ENCODE measurements at places on chromosomes 12 and 14.

DNA sequence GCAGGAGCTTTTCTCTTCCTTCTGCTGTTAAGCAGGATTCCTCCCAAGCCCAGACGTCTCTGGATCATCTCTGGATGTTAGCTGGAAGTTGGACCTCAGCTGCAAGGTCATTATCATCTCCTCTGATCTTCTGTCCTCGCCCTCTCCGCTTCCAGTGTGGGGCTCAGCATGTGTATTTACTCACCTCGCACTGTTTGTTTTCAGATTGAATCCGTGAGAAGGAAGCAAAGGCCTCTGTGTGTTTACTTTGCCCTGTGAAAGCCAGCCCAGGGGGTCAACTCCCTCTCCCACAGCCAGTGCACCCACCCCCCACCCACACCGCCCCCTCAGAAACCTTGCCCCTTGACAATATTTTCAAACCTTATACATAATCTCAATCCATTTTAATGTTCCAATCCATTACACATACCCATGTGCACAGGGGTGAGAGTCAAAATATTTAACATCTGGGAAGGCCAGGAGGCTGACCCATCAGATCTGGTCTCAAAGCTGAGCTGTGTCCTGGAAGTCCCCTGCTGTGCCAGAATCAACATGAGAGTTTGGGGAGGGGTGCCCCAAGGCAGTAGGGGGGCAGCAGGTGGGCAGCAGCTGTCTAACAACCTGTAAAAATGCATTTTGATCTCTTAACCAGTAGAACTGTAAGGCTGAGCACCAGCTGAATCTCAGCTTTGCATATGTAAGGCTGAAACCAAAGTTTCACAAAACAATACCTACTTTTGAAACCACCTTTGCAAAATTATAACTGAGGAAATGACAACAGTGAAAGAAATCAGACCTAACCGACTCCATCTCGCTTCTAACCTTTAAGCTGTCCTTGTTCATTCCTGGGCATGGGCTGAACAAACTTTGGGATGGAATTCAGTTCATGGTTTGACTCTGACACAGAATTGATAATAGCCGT lies 157.9 kb downstream of the ZNF664 start:
- DNase-seq: no peak

DNA sequence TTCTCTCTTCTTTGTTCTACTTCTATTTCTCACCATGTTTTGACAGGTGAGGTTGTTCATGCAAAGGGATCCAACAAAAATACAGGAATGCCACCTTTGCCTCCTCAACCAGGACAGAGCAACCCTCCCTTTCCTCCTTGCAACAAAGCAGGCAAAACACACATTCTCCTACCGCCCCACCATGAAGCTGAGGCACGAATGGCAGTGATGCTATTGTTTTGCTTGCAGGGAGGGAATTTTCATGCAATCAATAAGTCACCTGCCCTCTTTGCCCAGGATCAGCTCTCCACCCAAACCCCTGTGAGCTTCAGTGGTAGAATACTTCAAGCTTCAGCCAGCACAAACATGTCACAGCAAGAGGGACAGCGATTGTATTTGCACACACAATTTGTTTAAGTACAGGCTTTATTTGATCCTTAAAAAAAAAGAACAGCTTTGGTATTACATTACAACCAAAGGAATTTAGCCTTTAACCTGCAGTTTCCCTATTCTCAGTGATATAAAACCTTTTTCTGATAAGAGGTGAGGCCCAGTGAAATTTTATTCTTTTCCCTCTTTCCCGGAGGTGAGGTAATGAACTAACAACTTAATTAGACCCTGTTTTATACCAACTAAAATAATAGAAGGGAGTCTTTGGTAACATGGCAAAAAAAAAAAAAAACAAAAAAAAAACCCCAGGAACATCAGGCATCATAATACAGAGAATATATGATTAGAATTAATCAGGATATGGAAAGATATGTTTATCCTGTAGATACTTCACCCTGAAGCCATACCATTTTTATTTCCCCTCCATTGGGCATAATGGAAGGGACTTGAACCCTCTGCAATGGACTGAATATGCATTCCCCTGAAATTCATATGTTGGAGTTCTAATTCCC lies 87.0 kb upstream of the EEA1 start:
- no peak for DNase-seq

DNA sequence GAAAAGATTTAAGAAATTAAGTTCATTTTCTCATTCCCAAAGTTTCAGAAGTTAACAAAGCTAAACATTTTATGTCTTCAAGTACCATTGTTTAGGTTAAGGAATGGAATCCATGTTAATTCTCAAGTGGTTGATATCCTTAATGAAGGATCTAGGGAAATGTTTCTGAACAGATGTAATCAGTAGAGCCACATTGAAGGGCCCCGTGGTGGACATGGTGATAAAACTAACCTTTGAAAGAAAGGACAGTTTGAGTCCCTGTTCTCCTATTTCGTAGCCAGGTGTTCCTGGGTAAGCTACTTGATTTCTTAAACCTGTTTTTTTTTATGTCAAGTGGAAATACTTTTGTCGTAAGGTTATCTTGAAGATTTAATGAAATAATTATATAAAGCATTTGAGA lies 4.6 kb downstream of the PPM1A start:
- no peak for DNase-seq

GRCh38 chr14:88013750-88014349 lies 8.9 kb downstream of the GPR65 start:
- no peak for DNase-seq

GRCh38 chr12:107670999-107671643 lies 14.5 kb upstream of the PWP1 start:
- DNase-seq: no peak

- DNase-seq: no peak
Observed at GRCh38 chr14:102187568-102188001, 47.9 kb downstream of the WDR20 start.

DNA sequence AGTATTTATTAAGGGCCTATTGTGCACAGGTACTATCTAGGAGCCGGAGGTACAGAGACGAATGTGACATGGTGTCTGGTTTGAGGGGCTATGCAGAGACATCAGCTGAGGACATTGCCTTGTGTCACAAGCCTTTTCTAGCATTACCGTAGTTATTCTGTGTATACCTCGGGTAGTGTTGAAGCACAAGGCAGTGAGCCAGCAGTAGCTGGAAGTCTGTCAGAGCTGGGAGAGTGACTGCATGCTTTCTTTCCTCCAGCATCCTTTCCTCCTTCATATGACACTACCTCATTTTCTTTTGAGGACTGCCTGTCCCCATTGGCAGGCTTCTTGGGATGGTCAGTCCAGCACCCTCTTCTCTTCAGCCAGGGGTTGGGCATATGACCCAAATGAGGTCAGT lies 77.0 kb downstream of the POLR3B start:
- DNase-seq: no peak

GRCh38 chr14:92964124-92965109 lies 41.5 kb downstream of the CHGA start:
- DNase-seq: no peak

DNA sequence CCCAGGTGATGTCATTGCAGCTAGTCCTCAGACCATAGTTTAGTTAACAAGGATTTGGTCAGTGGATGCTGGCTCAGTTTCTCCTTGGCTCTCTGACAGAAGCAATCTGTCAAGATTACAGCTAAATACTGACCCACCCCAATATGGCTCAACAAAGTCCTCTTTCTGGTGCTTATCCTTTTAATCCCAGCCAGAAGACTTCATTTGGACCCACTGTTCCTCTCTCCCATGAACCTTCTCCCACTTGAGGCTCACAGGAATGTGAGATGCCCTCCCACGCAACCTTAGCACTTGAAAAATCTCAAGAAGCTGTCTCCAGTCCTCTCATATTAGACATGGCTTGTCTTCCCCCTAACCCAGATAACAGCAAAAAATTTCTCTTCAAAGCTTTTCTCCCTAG lies 47.7 kb downstream of the C12orf50 start:
- no peak for DNase-seq

GRCh38 chr12:90908465-90908864 lies 46.5 kb downstream of the CCER1 start:
- peak; percentile 57 for DNase-seq

All from GM04503 (cell line).